ENCODE measurements at places on chromosomes 6 and 20. TPM values are rescaled to one million over a fixed set of nuclear protein-coding genes. Genes with fewer than 3 reads are reported as not detected.

Gene GMPR
- 9.9 TPM for total RNA-seq

Gene PACRG
- not detected for total RNA-seq

Gene CABLES2
- total RNA-seq, result 1.3 TPM

Gene KCNS1
- 0.30 TPM for total RNA-seq

Gene ZKSCAN8
- 6.0 TPM for total RNA-seq

Gene C20orf204
- 0.95 TPM for total RNA-seq

Gene PERP
- 38.7 TPM for total RNA-seq

DNA sequence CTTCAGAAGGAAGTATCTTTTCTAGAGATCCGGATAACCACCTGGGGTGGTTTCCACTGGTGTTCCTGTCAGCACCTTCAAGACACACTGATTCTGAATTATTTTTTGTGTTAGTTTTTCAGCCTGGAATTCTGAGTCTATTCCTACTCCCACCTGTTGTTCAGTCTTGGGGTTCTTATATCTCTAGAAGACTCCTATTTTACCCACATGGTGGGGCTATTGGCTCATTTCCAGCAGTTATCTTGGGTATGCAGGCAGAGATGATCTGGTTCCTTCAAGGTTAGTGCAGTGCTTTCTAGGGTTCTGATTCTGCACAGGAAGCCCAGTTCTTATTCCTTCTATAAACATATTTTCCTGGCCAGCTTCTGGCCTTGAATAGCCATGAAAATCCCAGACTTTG, 175.6 kb upstream of the PDE7B start:
- no peak for DNase-seq

- DNase-seq, result no peak
Measured at GRCh38 chr20:57621421-57622200, 1.4 kb upstream of the ZBP1 start.

DNA sequence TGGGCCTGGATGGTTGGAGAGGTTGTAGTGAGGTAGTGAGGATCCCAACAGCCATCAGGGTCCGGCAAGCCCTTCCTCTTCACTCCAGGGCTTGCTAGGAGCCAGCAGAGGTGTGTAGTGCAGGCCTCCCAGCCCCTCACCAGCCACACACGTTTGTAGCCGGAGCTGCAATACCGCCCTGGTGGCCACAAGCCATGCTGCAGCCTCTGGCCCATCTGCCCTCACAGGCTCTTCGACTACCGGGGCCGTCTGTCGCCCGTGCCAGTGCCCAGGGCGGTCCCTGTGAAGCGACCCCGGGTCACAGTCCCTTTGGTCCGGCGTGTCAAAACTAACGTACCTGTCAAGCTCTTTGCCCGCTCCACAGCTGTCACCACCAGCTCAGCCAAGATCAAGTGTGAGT, 36.4 kb downstream of the EIF2S2 start:
- DNase-seq, result no peak

- no peak for DNase-seq
Measured at GRCh38 chr6:141562186-141562811, 570.4 kb upstream of the GJE1 start.

DNA sequence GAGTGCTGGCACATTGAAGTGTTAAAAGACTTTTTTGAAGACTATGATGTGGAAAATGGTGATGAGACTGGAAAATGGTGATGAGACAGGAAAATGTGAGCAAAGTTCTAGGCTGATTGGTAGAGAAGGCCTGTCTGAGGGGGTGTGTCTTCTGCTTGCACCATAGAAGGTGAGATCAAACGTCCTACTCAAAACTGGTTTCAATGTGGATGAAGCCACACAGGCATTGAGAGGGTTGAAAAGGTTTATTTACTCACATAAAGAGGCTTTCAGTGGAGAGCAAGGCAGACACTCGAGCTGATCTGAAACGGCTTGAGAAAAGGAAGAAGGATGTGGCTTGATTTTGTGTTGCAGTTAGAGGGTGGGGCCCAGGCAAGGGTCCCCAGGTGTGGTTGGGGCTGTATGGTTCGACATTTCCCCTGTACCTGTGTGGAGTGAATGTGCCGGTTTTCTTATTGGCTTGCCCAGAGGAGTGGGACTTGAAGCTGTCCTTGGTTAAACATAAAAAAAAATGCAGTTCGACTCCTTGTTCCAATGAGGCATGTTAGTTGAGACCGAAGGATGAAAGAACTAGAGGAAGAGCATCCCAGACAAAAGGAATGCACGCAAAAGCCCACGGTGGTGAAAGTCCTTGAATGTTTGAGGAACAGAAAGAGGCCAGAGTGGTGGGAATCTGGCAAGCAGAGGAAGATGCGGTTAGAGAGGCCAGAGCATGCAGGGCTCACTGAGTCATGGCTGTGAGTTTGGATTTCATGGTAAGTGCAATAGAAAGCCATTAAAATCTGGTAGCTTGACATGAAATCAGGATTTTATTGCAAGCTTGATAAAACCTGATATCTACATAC, 172.3 kb downstream of the EPM2A start:
- DNase-seq, result no peak

GRCh38 chr6:84304881-84305280, 77.4 kb upstream of the CEP162 start:
- no peak for DNase-seq

- peak; percentile 87 for DNase-seq
Measured at GRCh38 chr20:54123587-54124180, 50.1 kb downstream of the CYP24A1 start.
